ENCODE measurements at places on chromosomes 1 and 21.

DNA sequence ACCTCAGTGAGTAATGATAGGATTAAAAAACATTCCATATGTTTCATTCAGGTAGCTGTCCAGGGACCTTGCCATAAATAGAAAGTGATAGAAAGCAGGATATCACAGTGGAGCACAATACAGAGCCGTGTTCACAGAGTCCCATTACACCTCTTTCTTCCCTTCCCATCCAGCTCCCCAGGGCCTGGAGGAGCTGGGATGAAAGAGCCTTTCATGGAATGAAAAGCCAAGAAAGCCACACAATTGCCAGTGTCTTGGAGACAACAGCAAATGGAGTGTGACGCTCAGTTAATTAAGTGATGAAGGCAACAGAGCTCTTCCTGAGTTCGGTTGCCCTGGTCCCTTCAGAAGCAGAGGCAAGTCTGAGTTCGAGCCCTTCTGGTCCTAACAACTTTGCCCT, 387.3 kb upstream of the PLXNA2 start:
- no peak for DNase-seq

DNA sequence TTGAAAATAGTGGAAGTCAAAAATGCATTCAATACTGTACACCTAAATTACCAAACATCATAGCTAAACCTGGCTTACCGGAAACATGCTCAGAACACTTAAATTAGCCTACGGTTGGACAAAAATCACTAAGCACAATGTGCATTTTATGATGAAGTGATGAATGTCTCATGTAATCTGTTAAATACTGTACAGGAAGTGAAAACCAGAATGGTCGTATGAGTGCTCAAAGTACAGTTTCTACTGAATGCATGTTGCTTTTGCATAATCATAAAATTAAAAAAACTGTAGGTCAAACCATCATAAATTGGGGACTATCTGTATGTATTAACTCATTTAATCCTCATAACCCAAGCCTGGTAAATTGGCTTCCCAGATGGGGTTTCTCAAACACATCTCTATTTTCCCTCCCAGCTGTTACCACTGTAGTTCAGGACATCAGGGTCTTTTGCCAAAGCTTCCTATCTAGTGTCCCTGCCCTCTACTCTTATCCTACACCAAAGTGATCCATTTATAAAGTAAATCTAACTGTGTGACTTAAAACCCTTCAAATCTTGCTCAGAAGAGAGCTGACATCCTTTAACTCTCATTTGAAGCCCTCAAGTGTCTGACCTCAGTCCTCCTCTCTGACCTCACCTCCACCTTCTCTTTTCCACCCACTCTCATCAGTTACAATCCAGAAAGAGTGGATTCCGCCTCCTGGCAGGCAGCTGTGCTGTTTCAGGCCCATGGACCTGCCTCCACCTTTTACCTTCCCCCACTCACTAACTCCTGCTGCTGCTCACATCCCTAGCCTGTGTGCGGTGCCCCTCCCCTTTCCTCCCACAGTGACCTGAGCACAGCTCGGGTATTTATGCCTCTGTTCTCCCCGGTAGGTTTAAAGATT, 356.4 kb upstream of the ST6GALNAC5 start:
- no peak for DNase-seq

GRCh38 chr1:12005488-12006166, 13.7 kb upstream of the MIIP start:
- DNase-seq, result peak; percentile 81

- DNase-seq, result no peak
Observed at GRCh38 chr1:221503268-221503667, 238.6 kb downstream of the DUSP10 start.

DNA sequence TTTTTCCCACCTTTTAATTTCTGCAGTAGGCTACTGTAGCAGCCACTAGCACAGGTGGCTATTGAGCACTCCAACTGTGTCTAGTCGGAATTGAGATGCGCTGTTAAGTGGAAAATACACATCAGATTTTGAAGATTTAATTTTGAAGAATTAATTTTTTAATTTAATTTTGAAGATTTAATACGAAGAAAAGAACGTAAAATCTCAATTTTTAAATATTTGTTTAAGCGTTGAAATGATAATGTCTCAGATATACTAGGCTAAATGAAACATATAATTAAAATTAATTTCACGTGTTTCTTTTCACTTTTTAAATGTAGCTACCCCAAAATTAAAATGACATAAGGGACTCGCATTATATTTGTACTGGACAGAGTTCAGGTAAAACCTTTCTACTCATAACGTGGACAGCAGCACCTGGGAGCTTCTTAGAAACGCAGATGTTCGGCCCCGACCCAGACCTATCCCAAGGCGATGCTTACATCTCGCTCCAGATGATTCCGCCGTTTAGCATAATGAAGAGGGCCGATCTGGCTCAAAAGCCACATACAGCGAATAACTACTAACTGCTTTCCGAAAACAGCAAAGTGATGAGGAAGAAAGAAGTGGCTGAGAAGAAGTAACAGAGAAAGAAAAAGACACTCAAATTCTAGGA, 717 bp downstream of the CRYZL1 start:
- peak; percentile 49 for DNase-seq

DNA sequence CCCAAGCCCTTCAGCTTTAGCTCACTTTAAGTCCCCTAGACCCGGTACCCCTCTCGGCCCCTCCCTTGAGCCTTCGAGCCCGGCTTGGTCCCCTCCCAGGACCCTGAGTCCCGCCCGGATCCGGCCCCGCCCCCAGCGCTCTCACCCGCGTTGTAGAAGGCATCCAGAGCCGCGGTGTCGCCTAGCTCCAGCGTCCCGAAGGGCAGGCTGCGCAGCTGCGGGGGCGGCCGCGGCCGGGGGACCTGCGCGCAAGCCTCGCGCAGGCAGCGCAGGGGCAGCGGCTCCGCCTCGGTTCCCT, 699 bp downstream of the MAP3K6 start:
- DNase-seq, result peak; percentile 77

- DNase-seq, result no peak
Observed at GRCh38 chr1:7060745-7061144, 275.5 kb downstream of the CAMTA1 start.

- peak; percentile 43 for DNase-seq
Observed at GRCh38 chr21:24045775-24046215, 1561.5 kb downstream of the MRPL39 start.

GRCh38 chr1:222713091-222713961, 962 bp downstream of the BROX start:
- peak; percentile 97 for DNase-seq

DNA sequence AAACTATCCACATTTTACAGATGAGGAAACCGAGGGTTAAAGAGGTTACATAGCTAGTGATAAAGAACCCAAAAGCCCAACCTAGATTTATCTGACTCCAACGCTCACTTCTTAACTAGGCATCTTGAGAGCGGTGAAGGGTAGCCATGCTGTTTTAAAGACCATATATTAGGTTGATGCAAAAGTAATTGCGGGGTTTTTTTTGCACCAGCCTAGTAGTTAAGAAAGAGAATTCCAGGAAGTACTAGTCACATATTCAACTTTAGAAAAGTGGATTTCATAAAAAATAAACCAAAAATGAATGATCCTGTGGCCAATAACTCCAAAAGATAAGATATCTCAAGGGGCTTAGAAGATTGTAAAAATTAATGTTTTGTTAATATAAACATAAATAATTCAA, 162.1 kb downstream of the GLUL start:
- DNase-seq, result no peak

DNA sequence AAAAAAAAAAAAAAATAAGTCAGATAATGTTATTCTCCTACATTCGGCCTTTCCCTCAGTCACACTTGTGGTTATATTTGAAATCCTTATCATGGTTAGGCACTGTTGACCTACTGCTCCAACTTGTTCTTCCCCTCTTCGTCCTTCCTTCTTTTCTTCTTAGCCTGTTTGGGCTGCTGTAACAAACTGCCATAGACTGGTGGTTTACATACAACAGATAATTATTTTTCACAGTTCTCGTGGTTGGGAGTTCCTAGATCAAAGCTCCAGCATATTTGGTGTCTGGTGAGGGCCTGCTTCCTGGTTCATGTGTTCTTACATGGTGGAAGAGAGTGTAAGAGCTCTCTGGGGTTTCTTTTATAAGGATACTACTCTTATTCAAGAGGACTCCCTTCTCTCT, 73.4 kb downstream of the RABGAP1L start:
- DNase-seq, result no peak

DNA sequence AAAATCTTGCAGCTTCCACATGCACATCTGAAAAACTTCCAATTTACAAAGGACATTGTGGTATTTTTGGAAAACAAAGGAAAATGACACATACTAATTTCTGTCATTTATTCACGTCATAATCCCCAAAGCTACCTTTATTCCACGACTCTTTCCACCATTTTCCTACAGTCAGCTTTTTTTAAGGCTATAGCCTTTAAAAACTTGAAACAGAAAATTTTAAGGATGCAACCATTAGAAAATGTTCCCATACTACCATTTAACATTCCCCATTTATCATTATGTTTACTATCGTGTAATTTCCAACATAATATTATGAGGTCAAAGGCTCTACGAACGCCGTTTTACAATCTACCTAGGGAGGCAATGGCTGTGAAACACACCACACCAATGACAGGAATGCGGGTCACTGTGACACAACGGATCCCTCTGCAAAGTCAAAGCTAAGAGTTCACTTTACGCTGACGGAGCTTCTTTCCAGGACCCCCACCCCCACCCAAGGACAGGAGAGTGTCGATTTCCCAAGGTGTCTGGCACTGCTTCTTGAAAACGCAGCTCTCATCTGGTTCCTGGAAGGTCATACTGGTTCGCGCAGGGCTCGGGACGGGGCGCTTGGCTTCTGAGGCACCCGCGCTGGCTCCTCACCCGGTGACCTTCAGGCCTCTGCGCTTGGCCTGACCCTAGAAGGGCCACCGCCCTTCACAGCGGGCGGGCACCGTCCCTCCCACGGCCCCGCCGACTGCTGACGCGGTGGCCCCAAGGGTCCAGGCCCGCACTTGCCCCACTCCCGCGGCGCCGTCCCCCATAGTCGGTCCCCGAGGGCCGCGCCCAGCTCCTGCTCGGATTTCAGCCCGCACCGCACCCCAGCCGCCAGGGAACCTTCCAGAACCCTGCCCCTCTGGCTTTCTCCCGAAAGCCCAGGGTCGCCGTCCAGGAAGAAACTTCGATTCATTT, 50.5 kb upstream of the ATF3 start:
- DNase-seq, result peak; percentile 42

- DNase-seq, result no peak
Observed at GRCh38 chr21:8988696-8989095, 1532.7 kb upstream of the TPTE start.

GRCh38 chr1:155092641-155093040, 14.0 kb downstream of the EFNA3 start:
- no peak for DNase-seq

- peak; percentile 52 for DNase-seq
Observed at GRCh38 chr1:218351391-218352074, 6.4 kb downstream of the TGFB2 start.

Data from lung microvascular endothelial cell (primary cell).